ENCODE measurements at places on chromosomes 6 and 20.
A peak's percentile ranks its signal among the peaks of the same experiment; 100 is the strongest.

DNA sequence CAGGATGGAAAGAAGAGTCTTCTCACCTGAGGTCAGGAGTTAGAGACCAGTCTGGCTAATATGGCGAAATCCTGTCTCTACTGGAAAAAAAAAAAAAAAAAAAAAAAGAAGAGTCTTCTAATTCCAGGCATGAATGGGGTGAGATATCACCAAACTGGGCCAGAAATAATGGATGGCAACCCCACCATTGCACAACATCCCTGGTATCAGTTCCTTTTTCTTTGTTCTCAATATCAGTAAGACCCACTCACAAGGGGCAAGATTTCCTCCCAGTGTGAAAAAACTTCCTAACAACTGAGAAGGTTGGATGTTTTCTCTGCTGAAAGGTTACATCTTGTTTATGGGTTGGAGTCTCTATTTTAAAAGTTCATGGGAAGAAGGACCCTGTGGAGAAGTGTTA, 23.6 kb upstream of the NR2E1 start:
- no peak for DNase-seq

DNA sequence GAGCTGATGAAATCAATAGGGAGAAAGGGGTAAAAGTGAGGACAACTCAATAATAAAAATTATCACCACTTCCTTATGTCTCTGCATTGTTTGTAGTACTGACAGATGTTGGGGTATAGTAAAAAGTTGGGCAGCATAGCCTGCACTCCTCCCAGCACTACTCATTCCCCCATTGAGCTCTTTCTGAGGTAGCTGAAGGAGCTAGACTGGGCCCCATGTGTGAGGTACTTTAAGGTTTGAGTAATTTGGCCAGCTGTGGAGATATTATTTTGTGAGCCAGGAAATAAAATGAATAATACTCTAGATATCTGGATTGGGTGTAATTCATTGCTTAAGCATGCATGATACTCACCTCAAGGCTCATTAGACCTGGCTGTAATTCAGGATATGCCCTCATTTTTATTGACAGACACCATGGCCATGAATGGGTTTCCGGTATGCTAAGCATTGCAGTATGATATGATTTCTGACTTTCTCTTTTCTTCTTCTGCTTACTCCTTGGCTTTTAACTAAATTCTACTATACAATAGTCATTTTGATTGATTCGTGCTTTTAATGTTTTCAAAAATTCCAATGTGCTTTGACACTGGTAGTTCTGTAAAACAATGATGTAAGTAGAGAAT, 283.9 kb upstream of the RIMS1 start:
- DNase-seq: peak; percentile 71

DNA sequence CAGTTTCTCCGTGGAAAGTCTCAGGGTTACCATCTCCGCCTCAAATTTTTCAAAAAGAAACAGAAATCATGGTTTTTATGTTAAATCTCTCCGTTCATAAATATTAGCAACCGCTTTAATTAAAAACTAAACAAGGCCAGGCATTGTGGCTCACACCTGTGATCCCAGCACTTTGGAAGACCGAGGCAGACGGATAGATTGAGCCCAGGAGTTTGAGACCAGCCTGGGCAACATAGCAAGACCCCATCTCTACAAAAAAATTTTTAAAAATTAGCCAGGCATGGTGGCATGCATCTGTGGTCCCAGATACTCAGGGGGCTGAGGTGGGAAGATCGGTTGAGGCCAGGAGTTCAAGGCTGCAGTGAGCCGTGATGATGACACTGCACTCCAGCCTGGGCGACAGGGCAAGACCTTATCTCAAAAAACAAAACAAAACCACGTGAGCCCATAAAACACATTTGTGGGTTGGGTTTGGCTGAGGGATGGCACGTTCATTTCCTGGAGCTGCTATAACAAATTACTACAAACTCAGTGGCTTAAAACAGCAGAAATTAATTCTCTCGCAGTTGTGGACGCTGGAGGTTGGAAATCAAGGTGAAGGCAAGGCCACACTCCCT, 223.2 kb downstream of the ZNF217 start:
- DNase-seq: no peak

DNA sequence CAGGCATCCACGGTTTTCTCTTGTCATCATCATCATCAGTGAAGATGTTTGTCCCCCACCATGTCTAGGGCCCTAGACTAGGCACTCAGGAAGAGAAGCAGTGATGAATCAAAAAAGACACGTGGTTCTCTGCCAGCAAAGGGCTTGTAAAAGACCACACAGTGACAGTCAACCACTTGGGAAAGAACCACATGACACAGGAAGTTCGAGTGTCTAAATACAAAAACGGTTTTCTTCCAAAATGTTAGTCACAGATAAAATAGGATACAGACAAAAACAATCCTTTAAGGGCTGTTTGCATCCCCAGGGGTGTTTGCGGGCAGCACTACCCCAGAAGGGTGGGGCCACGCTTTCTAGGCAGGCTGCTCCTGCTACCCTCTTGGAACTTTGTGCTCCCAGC, 356.8 kb upstream of the AGPAT4 start:
- no peak for DNase-seq

GRCh38 chr6:42088101-42088591, 37.8 kb downstream of the TAF8 start:
- DNase-seq: peak; percentile 22

- no peak for DNase-seq
Observed at GRCh38 chr20:60237981-60238380, 279.8 kb downstream of the CDH26 start.

DNA sequence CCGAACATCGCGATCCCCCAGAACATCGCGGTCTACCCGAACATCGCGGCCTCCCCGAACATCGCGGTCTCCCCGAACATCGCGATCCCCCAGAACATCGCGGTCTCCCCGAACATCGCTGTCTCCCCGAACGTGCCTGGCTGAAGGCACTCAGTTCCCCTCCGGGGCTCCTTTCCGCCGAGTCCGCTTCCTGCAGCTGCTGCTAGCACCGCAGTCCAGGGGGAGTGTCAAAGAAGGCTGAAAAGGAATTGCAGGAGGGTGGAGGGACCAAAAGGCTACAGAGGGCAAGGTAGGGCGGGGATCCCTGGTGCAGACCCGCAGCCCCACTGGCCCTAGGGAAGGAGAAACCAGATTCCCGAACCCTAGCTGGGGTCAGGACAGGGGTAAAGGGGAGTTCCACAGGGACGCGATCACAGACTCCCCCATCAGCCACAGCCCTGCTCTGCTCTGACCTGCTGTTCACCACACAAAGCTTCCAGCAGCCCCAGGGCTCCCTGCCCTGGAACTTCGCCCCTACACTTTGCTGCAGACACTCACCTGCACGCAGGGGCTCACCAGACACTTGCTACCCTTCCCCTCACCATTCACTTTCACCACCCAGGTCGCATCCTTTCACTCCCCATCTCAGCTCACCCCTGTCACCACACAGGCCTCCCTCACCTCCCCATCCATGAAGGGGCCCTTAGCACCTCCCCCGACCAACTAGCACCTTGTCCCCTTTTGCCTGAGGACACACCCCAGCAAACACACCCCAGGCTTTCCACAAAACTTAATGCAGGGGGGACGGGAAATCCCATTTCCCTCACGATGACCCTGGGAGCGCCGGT, 1.7 kb downstream of the ULBP1 start:
- no peak for DNase-seq

DNA sequence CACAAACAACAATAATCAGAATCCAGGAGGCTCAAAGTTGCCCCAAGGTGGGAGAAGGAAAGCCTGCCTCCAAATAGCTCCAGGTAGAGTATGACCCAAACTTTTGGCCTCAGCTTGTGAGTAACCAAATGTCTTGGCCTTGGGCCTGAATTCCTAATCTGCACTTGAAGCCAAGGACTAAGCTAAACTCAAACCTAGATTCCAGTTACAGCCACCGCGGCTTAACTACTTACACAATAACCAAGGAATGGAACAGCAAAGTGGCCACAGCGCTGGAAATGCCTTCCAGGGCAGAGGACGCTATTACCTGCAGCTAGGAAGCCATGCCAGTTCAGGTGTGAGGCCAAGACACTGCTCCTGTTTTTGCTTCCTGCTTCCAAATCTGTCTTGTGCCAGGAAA, 4.6 kb downstream of the NINL start:
- peak; percentile 72 for DNase-seq

DNA sequence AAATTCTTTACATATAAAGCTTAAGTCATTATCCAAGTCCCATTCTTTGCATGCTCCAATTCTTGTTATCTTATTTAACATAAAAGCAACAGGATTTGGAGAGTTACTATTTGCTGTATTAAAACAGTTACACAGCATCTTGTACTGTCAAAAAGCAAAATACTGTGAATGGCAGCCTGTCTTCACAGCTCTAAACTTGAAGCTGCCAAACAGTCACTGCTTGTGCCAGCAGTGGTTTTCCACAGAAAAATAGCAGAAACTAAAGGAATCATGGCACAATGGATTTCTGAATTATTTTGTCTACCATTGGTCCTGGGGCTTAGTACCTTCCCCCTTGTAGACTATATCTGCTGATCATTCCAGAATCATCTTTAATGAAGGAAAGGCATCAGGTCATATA, 107.5 kb downstream of the SESN1 start:
- no peak for DNase-seq

- no peak for DNase-seq
Observed at GRCh38 chr6:44457596-44457995, 70.1 kb downstream of the CDC5L start.

DNA sequence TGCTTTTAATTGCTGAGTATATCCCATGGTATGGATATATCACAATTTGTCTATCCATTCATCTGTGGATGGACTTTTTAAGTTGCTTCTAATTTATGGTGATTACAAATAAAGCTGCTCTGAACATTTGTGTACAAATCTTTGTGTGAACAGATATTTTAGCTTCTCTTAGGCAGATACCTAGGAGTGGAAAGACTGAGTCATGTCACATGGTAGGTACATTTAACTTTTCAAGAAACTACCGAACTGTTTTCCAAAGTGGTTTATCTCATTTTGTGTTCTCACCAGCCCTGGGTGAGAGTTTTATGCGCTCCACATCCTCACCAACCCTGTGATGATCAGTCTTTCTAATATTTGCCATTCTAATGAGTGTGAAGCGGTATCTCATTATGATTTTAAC, 31.0 kb upstream of the ZNFX1 start:
- no peak for DNase-seq

- DNase-seq: no peak
Observed at GRCh38 chr20:24157213-24157612, 168.6 kb upstream of the GGTLC1 start.

DNA sequence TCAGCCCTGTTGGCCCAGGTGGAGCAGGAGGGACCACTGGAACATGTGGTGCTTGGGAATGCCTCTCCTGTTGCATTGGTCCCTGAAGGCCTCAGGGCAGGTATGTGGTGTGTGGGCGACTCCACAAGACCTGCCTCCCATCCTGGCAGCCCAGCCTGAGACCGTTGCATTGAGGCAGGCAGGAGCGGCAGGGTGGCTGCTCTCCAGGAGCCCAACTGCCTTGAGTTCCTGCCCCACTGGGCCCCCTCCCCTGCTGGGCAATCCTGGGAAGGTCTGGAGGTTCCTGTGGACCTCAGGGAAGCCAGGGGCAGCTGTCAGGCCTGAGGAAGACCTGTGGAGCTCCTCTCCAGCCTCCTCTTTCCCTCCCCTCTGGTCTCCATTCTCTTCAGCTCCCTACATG, 19.8 kb downstream of the MAVS start:
- no peak for DNase-seq

- DNase-seq: peak; percentile 28
Observed at GRCh38 chr6:166330612-166331011, 11.7 kb downstream of the SFT2D1 start.

- no peak for DNase-seq
Observed at GRCh38 chr6:89963391-89963790, 69.1 kb downstream of the GJA10 start.

GRCh38 chr6:131136021-131136786, 937 bp downstream of the AKAP7 start:
- DNase-seq: peak; percentile 62

DNA sequence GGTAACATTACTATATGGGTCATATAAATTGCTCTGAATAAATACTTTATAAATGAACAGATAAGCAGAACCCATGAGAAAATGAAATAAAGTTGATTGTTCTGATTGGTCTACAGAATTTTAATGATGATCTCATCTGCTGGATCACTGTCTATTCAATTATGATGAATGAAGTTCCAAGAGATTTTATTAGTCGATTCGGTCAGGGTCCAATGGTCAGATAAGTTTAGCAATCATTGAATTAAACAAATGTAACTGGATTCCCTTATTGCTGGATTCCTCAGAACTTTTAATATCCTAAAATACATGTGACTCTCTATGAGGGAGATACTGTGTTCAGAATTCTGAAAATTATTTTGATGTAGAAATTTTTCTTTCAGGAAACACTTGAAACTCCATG, 715.2 kb downstream of the EPM2A start:
- DNase-seq: no peak

DNA sequence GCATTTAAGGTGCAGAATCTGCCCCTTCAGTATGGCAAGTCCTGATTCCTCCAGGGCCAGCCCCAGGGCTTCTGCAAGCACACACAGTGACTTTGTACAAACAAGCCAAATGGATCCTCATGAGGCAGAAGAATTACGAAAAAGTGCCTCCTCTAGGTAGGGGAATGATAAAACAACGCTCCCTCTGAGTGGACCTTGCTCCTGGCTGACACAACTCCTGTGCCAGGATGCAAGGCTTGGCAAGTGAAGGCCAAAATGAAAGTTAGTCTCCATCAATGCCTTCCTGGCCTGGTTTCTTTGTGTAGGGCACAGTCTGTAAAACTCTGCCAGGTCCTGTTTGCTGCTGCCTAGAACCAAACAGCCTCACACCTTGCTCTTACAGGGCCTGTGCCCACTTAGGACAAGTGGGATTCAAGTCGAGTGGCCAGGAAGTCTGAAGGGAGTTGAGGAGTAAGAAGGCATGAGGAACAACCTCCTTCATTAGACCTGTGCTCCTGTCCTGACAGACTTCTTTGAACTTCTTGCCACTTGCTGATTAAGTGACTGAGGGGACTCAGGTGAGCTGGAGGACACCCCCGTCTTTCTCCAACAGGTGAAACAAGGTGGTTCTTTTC, 417.1 kb downstream of the CDC5L start:
- DNase-seq: no peak

DNA sequence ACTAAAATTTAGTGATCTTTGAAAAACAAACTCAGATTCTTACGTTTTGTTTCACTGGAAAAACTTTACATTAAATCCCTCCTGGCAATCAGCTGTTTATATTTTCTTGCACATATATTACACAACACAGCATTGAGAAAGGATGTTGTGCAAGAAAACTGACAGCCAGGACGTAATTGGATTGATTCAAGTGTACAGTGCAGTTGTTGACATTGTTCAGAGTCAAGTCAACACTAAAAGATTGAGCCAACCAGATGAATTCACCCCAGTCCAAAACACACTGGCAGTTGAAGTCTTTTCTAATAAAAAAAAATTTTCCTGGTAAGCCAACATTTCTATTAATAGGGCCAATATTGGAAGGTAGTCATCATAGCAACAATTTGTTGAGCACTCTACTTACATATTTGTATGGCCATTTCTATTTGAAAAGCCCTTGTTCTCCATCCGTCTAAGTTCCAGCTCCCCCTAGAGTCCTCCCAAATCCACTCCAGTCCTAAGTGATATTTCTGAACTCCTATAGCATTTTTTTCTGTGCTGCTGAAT, 20.9 kb upstream of the VNN1 start:
- DNase-seq: peak; percentile 25

- no peak for DNase-seq
Observed at GRCh38 chr20:57814529-57814928, 104.7 kb upstream of the PMEPA1 start.

Data from fibroblast of the aortic adventitia (primary cell).